ENCODE measurements at places on chromosomes 2 and 18. TPM values are rescaled to one million over a fixed set of nuclear protein-coding genes. Genes with fewer than 3 reads are reported as not detected.

HOXD3 gene
- total RNA-seq: 10.9 TPM

TCF23 gene
- not detected for total RNA-seq

L3MBTL4 gene
- total RNA-seq: 2.8 TPM

VAMP5 gene
- 2.1 TPM for total RNA-seq

REG3G gene
- not detected for total RNA-seq

NEURL3 gene
- 1.2 TPM for total RNA-seq

MC2R gene
- total RNA-seq: not detected

GAL3ST2 gene
- total RNA-seq: not detected

SNRNP200 gene
- total RNA-seq: 34.9 TPM

IL1RL1 gene
- not detected for total RNA-seq

GPR75 gene
- total RNA-seq: 2.8 TPM

IGFBP2 gene
- 17.2 TPM for total RNA-seq

GRHL1 gene
- total RNA-seq: 2.2 TPM

ACTR1B gene
- total RNA-seq: 20.1 TPM

PDCD1 gene
- total RNA-seq: not detected

PCARE gene
- not detected for total RNA-seq

CHRNA1 gene
- not detected for total RNA-seq

GRCh38 chr2:62765619-62766376 is 60.3 kb downstream of the EHBP1 start:
- no peak for DNase-seq

GRCh38 chr2:173290518-173290917 is 64.2 kb upstream of the CDCA7 start:
- DNase-seq: no peak

- no peak for DNase-seq
These were observed 226.7 kb downstream of the ARHGAP15 start for GRCh38 chr2:143355870-143356269.

GRCh38 chr2:162063899-162064298 is 10.1 kb downstream of the DPP4 start:
- no peak for DNase-seq

- no peak for DNase-seq
These were observed 32.4 kb downstream of the MEMO1 start for GRCh38 chr2:31978436-31978835.

GRCh38 chr2:73859721-73860586 is 31.2 kb downstream of the STAMBP start:
- peak; percentile 78 for DNase-seq

- peak; percentile 64 for DNase-seq
These were observed 65.2 kb downstream of the LTBP1 start for GRCh38 chr2:33011941-33012340.

DNA sequence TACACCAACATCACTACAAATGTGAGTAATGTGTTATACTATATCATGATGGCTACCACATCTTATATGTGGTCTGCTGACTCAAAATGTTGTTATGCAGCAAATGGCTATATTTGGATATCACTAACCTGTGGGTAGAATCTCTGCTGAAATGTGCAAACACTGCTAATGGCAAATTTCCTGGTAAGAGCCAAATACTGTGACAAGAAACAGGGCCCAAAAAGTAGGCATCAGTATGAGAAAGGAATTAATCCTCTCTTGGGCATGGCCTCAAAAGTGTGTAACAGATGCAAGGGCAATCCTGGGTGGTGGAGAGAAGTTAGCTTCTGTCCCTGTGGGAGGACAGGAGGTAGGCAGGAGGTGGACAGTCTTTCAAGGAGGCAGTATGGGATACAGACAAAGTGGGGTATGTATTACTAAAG is 13.3 kb downstream of the ATF2 start:
- peak; percentile 70 for DNase-seq

- peak; percentile 71 for DNase-seq
These were observed 459 bp upstream of the EFR3B start for GRCh38 chr2:25041307-25041927.

GRCh38 chr18:26639149-26639548 is 90.8 kb upstream of the KCTD1 start:
- no peak for DNase-seq

- DNase-seq: no peak
These were observed 798.5 kb downstream of the SATB2 start for GRCh38 chr2:198659096-198659870.

DNA sequence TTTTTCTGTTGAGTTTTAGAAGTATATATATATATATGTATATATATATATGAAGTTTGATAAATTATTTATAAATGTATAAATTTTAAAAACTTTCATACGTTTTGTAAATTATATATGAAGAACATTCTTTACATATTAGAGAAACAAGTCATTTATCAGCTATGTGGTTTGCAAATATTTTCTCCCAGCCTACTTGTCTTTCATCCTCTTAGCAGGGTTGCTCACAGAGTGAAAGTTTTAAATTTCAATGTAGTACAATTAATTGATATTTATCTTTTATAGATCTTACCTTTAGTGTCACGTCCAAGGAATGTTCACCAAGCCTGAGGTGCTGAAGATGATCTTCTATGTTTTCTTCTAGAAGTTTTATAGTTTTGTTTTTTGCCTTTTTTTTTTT is 78.3 kb upstream of the HS6ST1 start:
- DNase-seq: no peak

DNA sequence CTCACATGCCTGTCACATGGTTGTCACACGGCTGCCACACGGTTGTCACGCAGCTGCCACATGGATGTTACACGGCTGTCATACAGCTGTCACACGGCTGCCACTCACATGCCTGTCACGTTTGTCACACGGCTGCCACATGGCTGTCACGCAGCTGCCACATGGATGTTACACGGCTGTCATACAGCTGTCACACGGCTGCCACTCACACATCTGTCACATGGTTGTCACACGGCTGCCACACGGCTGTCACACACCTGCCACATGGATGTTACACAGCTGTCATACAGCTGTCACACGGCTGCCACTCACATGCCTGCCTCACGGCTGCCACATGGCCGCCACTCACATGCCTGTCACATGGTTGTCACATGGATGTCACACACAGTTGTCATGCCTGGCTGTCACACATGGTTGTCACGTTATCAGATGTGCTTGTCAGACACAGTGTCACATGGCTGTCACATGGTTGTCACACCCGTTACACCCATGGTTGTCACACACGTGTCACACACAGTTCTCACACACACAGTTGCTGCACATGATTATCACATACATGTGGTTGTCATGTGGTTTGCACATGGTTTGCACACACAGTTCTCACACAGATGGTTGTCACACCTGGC is 19.4 kb downstream of the KCNG2 start:
- DNase-seq: no peak

GRCh38 chr2:74945788-74946331 is 12.6 kb upstream of the POLE4 start:
- no peak for DNase-seq

DNA sequence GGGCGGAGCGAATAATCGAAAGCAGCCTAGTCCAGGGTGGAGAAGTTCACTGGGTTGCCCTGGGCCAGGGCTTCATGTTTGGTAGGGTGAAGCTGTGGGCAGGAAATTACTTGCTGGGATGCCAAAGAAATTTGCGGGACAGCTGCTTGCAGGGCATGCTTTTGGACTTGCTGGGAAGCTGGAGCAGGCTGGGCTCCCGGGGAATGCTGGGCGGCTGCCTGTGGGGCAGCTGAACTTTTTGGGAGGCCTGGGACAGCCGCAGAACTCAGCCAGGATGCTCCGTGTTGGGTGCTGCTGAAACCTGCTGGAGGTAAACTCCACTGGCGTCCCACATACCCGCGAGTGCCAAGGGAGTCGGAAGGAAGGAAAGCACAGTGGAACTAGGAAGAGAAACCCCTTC is 31.9 kb downstream of the ASB1 start:
- no peak for DNase-seq

GRCh38 chr2:228771774-228772173 is 499.3 kb downstream of the PID1 start:
- DNase-seq: no peak

GRCh38 chr18:45519411-45520280 is 95.6 kb upstream of the SLC14A2 start:
- no peak for DNase-seq

GRCh38 chr2:219517954-219518778 is 3.9 kb downstream of the ASIC4 start:
- DNase-seq: no peak

GRCh38 chr2:105760191-105760590 is 15.5 kb downstream of the NCK2 start:
- no peak for DNase-seq

DNA sequence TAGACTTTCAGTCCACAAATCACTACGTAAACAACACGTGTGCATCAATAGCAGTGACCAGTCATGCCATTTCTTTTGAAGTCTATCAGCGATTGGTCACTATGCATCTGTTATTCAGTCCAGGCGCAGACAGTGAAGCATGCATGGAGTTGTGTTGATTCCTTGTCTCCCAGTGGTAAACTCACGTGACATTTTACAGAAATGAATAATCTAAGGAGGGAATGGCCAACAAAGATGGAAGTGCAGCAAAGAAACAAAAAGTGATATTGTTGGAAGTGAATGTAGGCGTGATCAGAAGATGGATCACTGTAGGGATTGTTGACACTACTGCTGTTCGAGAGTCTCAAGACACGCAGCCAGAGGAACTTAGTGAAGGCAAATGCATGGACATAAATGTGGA is 317.8 kb upstream of the MGAT5 start:
- DNase-seq: no peak

DNA sequence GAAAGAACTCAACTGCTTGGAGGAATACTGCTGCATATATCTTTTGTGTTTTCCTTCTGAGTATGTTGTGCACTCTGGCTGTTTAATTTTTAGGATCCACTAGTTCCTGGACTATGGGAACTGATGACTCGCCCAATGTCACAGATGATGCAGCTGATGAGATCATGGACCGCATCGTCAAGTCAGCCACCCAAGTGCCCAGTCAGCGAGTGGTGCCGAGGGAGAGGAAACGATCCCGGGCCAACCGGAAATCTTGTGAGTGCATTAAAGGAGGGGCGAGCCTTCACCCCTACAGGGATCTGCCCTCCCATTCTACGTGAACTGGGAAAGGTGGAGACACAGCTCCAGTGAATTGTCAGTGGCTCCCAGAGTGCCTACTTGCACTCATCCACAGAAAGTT is 59.6 kb downstream of the TPGS2 start:
- no peak for DNase-seq

GRCh38 chr18:10804126-10804525 is 278.3 kb downstream of the NAPG start:
- no peak for DNase-seq

- DNase-seq: no peak
These were observed 207.3 kb upstream of the APCDD1 start for GRCh38 chr18:10247021-10247741.

DNA sequence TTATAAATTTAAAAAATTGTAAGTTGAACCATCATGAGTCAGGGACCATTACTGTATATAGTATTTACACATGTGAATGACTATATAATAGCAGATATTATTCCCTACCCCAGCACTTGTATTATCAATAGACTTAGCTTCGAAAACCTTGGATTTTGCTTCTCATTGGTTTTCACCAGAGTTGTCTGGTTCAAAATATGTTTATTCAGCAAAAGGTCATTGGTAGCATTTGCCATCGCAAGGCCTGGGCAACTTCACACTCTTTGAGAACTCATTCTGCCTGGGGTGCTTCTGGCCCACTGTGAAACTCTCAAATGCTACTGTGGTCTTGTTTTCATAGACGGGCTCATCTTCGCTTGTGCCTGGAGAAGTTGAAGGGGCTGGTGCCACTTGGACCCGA is 20.1 kb downstream of the MXD1 start:
- no peak for DNase-seq

GRCh38 chr18:32966141-32966540 is 193.3 kb upstream of the KLHL14 start:
- no peak for DNase-seq

- no peak for DNase-seq
These were observed 231.9 kb upstream of the MGAT5 start for GRCh38 chr2:134021830-134022524.

GRCh38 chr18:79422022-79422782 is 26.5 kb downstream of the NFATC1 start:
- peak; percentile 63 for DNase-seq

DNA sequence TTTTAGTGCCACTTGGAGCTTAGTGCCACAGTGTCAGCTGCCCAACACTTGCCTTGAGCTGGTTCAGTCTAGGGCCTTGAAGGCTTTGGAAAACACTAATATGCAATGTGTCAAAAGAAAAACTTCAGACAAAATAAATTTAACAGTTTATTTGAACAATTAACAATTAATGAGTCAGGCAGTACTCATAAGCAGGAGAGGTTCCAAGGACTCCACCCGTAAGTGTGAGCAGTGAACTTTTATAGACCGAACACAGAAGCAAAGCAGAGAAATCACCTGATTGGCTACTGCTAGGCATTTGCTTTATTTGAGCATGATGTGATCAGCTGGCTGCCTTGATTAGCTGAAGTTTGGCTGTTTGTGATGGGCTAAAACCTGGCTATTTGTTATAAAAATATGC is 49.5 kb upstream of the TBC1D8 start:
- DNase-seq: peak; percentile 23

DNA sequence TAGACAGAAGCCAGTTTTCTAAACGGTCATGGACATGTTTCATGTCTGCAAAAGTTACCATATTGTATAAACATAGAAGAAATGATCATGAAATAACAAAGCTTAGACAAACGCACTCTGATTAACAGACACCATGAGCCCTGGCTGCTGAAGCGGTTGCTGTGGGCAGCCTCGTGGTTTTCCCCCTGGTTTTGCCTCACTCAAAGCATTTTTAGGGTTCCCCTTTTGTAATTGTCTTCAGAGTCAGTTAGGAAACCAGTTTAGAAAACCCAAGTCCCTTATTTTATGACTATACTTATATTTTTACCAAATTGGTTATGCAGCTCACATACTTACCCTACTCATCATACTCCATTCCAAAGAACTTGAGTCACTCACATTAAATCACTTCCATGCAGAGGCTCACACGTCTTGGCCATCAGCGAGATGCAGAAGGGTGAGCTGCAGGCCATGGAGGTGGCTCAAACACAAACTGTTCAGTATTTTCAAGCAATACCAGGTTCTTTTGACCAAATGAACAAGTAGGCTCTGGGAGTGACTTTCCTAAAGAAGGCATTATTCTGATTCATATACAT is 105.6 kb upstream of the SALL3 start:
- DNase-seq: peak; percentile 62

DNA sequence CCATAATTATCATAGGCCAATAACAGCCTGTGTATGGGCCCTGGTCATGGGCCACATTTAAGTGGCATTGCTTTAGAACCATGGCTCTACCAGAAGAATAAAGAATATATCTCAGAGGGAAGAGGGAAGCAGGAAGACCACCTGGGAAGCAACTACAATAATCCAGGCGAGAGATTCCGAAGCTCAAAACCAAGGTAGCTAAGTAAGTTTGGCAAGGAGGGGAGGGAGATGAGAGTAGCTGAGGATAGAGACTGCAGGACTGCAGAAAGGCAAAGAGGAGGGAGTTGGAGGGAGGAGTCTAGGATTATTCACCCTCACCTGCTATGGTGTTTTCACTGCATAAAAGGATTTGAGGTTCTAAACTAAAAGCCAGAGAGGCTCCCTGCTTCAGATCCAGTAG is 293.5 kb downstream of the SETBP1 start:
- DNase-seq: no peak

- peak; percentile 54 for DNase-seq
These were observed 171.8 kb downstream of the ICOS start for GRCh38 chr2:204108330-204108751.

GRCh38 chr18:79026491-79026890 is 42.7 kb upstream of the ATP9B start:
- DNase-seq: no peak

GRCh38 chr18:64712035-64712434 is 563.1 kb upstream of the LINC00305 start:
- DNase-seq: no peak

GRCh38 chr2:234025466-234025865 is 25.0 kb upstream of the SPP2 start:
- DNase-seq: no peak

GRCh38 chr18:59996370-59996966 is 96.7 kb downstream of the PMAIP1 start:
- peak; percentile 44 for DNase-seq
